ENCODE measurements at places on chromosomes 1 and 21.
A peak's percentile ranks its signal among the peaks of the same experiment; 100 is the strongest.

- DNase-seq: no peak
These were observed 74.0 kb downstream of the ATP5PO start for GRCh38 chr21:33841561-33841960.

GRCh38 chr1:154901591-154901990 lies 31.5 kb upstream of the KCNN3 start:
- no peak for DNase-seq

DNA sequence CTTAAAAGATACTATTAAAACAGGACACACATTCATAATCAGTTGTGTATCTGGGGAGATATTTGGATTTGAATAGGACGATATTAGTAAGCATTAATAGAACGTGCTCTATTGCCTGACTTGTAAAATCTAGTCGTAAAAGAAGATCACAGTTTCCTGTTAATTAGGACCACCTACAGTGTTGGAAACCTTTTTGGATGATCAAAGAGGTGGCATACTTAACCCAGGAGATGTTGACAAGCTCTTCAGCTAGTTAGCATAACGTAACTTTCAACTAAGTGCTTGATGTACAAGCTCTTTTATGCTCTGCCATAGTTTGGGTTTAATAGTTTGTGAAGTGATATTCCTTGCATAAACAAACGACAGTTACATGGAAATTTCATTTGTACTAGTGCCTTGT lies 293.3 kb upstream of the NR5A2 start:
- no peak for DNase-seq

DNA sequence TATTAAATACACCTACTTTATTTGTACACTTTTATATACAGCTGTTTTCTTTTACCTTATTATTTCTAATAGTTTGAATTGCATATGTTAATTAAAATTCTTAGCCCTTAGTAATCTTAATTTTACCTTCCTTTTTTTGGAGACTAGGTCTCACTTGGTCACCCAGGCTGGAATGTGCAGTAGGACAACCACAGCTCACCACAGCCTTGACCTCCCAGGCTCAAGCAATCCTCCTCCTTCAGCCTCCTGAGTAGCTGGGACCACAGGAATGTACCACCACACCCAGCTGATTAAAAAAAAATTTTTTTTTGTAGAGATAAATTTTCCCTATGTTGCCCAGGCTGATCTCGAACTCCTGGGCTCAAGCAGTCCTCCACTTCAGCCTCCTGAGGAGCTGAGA lies 15.0 kb upstream of the SDC3 start:
- DNase-seq: no peak

DNA sequence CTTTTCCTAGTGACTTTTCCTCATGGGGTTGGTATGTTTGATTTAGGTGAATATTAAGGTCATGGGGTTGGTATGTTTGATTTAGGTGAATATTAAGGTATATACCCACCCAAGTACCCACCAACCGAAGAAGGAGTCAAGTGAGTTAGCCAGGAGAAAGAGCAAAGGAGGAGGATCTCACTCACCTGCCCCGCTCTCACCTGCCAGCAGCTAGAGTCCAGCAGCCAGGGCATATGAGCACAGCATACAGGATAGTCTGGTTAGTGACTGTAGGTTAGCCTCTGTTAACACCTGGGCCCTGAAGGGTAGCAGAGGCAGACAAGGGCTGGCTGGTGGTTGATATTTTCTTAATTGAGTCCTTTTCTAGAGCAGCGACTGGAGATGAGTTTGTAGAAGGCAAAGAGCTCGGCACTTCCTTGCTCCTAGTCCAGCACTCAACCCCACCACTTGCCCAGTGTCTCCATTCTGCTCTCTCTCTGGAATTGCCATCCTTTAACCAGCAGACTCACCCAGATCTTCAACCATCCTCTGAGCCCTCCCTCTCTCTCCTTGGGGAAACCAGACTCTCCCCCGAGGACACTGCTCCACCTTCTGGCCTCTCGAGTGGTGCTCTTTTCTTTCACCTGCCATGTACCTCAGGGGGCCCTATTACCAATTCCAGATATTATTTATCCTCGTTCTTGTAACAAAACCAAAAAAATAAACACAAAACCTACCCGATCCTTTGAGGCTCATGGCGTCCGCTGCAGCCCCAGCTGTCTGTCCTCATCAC lies 16.3 kb upstream of the DESI2 start:
- DNase-seq: no peak

DNA sequence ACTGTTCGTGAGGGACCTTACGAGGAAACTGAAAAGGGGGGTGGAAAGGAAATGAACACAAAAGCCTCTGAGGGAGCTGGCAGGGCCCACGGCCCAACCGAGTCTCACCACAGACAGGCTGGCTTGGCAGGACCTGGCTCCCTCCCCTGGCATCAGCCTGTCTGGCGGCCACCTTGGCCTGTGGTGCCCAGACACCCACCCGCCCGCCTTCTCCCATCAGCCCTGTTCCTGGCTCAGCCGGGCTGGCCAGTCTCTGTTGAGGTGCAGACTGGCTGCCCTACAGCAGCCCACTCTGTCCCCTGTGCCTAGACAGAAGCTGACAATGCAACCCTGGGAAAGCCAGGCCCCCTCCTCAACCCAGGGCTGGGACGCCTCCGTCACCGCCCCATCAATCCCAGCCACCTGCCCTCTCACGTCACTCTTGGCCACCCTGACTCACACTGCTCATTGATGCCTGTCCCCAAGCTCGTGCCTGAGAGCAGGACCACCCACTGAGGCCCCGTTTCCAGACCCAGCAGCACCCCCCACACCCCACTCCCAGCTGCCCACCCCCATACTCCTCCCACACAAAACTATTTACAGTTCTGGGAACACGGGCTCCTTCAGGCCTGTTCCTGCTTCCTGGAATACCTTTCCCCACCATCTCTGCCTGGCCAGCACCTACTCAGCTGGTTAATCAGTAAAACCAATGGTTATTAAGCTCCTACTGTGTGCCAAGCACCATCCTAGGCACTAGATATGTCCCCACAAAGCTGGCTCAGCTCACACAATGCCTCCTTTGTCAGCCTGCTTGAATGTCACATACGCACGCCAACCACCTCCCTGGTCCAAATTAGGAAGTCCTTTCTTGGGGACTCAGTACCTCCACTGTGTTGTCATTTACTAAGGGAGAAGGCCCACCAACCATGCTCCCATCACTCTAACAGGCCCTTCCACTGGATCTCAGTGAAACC lies 22.7 kb downstream of the SDC3 start:
- DNase-seq: no peak

DNA sequence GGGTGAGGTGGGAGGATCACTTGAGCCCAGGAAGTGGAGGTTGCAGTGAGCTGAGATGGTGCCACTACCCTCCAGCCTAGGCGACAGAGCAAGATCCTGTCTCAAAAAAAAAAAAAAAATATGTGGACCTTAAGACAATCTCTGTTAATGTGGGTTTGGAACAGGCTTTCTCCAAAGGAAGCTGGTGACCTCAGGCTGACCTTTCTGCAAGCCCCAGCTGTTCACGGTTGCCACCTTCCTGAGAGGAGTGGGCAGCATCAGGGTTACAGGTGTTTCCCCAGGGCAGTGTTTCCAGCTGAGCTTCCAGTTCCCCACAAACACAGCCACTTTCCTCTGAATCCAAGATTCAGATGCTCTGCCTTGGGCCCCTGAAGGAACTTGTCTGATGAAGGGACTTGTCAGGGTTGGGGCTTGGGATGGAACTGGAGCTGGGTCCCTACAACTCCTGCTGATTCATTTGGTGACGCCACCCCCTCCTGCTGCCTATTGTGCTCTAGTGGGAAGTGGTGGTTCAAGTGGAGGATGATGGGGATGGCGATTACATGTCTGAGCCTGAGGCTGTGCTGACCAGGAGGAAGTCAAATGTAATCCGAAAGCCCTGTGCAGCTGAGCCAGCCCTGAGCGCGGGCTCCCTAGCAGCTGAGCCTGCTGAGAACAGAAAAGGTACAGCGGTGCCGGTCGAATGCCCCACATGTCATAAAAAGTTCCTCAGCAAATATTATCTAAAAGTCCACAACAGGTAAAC lies 1.9 kb downstream of the ZBTB48 start:
- no peak for DNase-seq

DNA sequence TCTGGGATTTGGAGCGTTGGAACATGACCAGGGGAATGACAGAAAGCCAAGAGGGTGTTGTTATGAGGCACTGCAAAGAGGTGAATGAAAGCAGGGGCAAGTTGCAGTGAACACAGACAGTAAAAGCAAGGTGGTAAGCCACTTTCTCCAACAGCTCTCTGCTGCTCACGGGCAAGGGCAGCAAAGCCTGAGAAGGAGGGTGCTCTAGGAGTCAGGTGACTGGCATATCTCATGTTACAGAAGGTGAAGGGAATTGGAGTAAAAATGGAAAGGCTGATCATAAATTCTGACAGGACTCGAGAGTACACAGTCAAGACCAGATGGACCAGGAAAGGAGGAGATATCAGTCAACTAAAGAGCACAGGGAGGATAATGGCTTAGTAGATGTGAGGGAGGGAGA lies 14.5 kb downstream of the VAV3 start:
- no peak for DNase-seq

DNA sequence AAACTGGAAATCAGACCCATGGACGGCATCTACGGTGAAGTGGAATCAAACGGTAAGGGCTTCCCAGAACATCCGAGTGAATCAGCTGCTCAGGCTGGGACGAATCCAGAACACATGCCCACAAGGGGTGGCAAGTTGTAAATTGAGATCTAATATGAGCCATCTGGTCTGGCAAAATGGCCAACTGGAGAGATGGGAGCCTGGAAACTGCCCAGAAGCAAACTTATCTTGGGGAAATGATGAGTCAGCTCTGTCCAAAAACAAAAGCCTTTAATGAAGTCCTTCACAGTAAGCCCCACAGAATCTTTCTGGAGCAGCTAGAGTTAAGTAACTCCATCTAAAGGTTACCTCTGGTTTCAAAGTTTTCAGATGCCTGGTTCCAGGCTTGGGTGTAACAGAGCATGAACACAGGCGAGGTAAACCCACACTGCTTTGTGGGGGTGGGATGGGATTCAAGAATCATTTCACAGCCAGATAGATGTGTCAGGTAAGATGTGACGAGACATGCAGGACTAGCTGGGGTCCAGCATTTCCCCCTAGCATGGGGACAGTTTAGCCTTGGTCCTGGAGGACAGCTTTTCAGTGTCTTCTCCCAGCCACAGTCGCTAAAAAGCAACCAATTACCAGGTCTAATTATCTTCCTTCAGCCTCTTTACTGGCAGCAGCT lies 10.5 kb upstream of the SRP9 start:
- peak; percentile 67 for DNase-seq

- DNase-seq: no peak
These were observed 675.3 kb downstream of the LTN1 start for GRCh38 chr21:28317177-28317950.

GRCh38 chr1:45443580-45444446 lies 47.1 kb downstream of the TESK2 start:
- DNase-seq: no peak

DNA sequence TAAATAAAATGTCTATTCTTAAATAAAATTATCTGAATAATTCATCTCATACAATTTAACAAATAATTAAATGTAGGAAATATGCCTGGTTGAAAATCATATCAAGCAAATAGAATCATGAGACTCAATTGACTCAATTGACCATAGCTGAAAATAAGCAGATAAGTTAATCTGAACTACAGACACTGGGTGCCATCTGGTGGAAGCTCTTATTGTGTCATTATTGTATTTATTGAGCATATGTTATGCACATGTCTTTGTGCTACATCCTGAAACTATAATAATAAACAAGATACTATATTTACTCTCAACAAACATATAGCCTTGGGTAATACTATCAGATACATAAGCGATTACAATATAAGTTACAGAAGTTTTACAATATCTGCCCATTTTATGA lies 41.0 kb downstream of the BRINP3 start:
- no peak for DNase-seq

GRCh38 chr1:147717706-147718097 lies 42.7 kb downstream of the GJA5 start:
- DNase-seq: no peak

DNA sequence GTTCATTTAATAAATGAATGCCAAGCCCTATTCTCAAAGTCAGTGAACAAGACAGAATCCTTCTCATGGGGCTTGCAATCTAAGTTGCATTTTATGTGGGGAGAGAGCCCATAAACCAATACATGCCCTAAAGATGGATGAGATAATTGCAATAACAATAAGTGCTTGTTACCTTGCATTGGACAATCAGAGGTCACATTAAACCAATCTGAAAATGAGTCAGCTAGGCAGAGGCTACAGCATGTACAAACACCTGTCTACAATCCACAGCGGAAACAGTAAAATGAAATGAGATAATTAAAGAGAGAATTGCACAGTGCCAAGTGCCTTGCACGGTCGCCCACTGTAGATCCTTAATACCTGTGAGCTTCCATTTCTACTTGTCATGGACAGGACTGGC lies 7.4 kb upstream of the IGFN1 start:
- no peak for DNase-seq

GRCh38 chr1:60972841-60973364 lies 109.5 kb upstream of the NFIA start:
- DNase-seq: peak; percentile 71

DNA sequence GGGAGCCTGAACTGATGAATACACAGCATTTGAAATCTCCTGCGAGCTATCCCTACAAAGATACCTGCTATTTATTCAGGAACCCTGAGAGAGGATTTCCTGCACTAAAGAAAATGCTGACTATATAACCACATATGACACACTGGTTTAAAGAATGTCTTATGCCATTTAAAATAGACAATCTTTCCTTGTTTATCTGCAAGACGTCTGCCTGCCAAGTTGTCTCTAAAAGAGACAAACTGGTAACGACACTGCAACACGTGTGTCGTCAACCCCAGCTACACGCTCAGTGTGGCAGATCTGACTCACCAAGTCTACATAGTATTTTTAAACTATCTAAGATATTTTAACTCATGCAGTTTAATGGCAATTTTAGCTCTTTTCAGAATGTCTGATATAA lies 42.7 kb downstream of the APP start:
- DNase-seq: peak; percentile 37

- no peak for DNase-seq
These were observed 314.9 kb downstream of the ZNF326 start for GRCh38 chr1:90309806-90310205.

GRCh38 chr1:230334447-230334837 lies 91.7 kb downstream of the PGBD5 start:
- no peak for DNase-seq
